ENCODE measurements at places on chromosomes 13 and 19.

DNA sequence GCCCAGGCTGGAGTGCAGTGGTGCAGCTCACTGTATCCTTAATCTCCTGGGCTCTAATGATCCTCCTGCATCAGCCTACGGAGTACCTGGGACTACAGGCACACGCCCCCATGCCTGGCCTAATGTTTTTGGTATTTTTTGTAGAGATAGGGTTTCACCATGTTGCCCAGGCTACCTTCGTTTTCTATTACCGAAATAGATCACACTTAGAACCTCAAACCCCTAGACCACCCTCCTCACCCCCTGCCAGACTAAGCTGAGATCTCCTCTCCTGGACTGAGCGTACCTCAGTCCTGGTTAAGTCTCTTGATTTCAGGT lies 391 bp downstream of the KLF1 start:
- DNase-seq: no peak

GRCh38 chr13:112728375-112729126 lies 38.7 kb downstream of the ATP11A start:
- no peak for DNase-seq

- DNase-seq: no peak
Measured at GRCh38 chr13:106138620-106139019, 396.8 kb downstream of the EFNB2 start.

DNA sequence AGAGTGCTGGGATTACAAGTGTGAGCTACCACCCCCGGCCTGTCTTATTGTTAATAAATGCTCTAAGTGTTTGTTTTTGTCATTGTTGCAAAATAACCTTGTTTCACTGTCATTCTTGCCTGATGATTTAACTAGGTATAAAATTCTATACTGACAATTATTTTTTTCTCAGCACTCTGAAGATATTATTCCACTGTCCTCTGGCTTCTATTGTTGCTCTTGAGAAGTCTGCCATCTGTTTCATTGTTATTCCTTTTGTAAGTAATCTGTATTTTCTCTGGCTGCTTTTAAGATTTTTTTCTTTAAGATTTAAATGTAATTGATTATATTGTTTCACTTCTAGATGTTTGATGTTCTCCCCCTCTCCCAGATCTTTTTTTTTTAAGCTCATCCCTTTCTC lies 17.6 kb downstream of the ZNF420 start:
- DNase-seq: no peak

DNA sequence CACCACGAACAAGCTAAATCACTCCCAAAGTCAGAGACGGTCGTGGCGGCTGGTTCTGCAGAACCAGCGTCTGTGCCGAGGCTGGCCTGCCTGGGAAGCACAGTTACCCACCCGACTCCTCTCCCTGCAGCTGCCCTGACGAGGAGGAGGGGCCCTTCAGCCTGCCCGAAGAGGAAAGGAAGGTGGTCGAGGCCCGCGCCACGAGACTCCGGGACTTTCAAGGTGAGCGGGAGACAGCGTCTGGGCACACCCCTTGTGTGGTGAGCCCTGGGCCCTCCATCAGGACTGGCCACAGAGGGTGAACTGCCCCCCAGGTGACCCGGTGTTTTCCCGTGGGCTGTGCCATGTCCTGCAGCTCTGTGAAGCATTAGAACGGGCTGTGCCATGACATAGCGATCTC lies 29.1 kb downstream of the PEX11G start:
- no peak for DNase-seq

DNA sequence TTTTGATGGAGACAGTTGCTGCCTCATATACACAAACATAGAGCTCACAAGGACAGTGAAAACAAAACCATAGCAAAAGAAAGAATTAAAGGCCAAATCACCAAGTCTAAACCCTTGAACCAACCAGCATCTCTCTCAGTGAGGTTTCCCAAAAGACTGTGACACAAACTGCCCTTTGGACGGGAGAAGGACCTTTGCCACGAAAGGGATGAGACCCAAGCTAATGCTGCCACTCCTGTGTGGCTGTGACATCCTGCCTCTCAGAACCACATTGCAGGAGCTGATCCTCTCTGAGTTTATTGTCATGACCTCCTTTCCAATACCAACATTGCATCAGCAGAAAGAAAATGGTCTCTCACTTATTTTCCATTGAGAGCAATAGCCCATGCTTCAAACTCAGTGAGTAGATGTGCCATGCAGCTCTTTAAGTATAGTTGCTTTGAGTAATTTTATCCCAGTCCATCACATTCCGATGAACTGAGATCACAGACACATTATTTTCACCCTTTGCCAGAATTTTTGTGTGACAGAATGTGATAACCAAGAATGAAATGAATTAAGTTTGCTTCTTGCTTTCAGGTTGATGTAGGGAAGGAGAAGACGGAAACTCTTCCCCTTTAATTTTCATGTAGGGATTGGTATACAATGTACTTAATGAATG lies 133.5 kb upstream of the IRS2 start:
- no peak for DNase-seq

DNA sequence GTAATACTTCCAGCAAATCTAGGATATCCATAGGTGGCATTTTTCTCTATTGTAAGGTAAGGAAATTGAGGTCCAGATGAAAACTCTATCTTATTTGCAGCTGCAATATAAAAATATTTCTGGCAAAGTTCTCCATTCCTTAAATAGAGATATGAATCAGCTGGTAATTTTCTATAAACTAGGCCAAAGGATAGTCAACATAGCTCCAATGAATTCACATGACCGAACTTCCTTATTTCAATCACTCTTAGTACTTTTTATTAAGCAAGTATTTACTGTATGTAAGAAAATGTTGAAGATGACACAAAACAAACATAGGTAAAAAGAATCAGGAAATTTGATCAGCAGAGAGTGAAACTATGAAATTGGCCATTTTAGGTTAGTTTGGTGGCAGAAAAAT lies 13.0 kb upstream of the LCP1 start:
- no peak for DNase-seq

DNA sequence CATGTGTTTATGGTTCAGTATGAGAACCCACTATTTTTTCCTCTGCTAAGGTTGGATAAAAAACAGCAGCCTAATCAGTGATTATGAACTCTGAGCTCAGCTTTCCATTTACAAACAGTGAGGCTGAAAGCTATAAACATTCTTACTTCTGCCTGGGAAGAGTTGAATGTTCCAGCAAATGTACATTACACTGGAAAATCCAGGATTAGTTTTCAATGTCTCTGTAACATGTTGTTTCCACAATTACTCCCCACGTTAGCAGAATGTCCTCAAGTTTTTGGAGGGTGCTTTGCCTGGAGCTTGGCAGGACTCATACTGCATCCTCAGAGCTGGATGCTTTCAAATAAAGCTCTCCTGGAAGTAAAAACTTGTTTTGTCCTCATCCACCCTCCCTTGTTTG lies 150.4 kb downstream of the POSTN start:
- DNase-seq: no peak

DNA sequence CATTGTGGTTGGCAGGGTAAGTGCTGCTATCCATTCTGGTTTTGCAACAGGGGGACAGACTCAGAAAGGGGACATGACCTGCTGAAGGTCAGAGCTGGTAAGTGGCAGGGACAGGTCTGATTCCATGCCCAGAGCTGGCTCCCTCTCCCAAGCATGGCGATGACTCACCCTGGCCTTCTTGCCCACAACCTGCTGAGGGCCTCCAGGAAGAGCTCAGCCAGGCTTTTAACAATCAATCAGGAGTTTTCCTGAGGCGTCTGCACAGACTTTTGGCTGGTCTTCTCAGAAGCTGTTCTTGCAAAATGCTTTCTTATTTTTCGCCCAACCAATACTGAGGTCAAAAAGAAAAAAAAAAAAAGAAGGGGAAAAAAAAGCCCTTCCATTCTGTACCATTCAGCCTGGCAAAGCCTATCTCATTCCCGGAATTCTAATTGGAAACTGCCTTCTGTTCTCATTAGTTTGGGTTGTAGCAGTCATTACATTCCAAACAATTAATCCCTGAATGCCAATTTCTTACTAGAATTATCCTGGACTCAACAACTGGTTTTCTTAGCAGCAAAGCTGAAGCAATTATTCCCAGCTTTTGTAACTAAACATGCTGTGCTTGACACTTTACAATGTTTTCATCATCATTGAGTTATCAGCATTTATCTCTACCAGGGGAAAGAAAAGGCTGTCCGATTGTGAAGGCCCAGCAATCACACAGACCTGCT lies 17.7 kb downstream of the SIAH3 start:
- DNase-seq: no peak

GRCh38 chr19:31671411-31672035 lies 322.3 kb upstream of the TSHZ3 start:
- no peak for DNase-seq

DNA sequence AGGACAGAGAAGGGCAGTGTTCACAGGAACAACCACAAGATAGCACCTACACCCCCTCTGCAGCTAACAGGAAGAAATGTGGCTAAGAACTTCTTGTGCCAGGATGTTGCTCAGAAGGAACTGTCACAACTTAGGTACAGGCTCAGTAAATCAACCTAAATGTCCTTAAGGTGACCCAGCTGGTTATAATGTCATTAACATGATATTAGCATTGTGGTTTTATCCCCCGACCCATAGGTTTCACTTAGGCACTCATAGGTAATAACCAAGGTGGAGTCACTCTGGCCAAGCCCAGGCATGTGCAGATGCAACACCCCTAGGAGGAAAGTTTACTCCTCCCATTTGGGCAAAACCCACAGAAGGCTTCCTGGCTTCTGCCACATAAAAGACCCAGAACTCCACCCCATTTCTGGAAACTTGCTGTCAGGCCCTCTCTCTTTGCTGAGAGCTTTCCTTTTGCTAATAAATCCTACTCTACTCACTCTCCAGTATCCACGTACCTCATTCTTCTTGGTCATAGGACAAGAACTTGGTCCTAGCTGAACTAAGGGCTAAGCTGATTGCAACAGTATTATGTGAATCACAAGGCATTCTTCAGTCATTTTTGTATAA lies 951.3 kb downstream of the SLITRK5 start:
- no peak for DNase-seq

- no peak for DNase-seq
Measured at GRCh38 chr13:74778946-74779345, 644.7 kb upstream of the KLF12 start.

DNA sequence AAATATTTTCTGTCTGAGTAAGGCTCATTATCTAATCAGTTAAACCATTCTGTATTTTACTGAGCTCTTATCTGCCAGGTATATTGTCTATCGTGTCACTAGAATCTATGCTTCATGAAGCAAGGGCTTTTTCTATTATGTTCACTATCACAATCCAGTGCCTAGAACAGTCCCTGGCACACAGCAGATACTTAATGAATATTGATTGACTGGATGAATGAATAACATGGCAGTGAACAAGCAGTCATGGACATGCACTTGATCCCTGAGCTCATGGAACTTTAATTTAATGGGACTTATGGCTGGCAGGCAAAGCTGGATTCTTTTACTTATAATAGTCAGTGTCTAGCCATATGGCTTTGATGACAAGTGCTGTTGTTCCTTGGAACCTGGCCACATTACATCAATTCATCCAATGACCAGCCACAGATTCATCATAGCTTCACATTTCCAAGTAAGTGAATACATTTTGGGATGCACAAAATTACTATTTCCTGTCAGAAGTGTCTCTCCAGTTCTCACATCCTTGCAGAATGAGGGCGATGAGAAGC lies 214.8 kb downstream of the COG6 start:
- DNase-seq: no peak

DNA sequence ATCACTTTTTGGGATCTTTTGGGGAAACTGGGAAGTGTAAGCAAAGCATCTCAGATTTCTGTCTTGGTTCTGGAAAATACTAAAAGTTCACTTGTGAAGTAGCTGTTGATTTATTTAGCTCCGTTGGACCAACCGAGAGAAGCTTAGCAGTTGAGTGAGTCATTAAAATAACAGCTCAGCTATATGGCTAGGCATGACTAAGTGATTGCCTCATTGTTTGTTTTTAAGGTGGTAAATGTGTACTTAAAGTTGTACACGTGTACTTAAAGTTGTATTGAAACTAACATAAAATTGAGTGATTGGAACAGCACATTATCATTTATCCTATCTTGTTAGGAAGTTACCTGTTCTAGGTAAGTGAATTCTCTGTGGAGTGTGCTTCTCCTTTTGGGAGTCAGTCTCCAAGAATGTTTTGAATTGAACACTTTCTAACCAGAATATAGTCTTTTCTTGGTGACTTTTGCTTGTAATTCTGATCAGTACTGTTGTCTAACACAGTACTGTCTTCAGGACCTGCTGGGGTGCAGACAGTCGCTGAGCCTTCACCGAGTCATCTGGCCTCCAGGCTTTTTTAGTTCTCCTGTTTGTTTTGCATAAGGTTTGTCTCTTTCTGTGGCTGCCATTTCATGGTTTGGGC lies 2.9 kb upstream of the DCUN1D2 start:
- no peak for DNase-seq

GRCh38 chr19:29676586-29676985 lies 11.3 kb downstream of the PLEKHF1 start:
- DNase-seq: no peak

GRCh38 chr13:100503622-100504021 lies 85.0 kb downstream of the GGACT start:
- no peak for DNase-seq

GRCh38 chr19:54156953-54157352 lies 2.6 kb downstream of the LENG1 start:
- DNase-seq: no peak

GRCh38 chr19:52494518-52494917 lies 33.0 kb upstream of the ZNF808 start:
- no peak for DNase-seq

- DNase-seq: no peak
Measured at GRCh38 chr13:68232351-68233130, 1002.4 kb upstream of the PCDH9 start.

DNA sequence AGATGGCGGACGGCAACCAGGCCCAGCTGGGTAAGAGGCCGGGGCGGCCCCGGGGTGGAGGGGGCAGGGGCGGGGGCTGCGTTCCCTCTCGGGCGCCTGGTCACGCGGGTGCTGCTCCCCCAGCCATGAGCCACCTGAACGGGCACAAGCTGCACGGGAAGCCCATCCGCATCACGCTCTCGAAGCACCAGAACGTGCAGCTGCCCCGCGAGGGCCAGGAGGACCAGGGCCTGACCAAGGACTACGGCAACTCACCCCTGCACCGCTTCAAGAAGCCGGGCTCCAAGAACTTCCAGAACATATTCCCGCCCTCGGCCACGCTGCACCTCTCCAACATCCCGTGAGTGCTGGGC lies 11.1 kb downstream of the PTBP1 start:
- DNase-seq: no peak

DNA sequence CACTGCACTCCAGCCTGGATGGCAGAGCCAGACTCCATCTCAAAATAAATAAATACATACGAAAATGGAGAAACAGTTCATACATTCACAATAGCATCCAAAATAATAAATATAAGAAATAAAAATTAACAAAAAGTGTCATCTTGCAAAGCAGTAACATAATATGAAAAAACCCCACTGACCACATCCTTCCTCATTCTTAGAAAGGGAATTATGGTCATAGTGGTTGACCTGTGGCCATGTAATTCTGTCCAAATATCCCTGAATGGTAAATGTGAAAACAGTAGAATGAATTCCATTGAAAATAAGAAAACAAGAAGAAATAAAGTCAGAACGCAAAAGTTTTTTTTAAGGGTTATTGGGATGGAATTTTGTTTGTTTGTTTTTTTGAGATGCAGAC lies 7.0 kb upstream of the CDC42EP5 start:
- DNase-seq: no peak
